Cortex of kidney (tissue), 1 donor: ENCODE measurements at places on chromosomes 7 and 10.

GRCh38 chr10:30751678-30752331 is 122.3 kb upstream of the LYZL2 start:
- no peak for DNase-seq

DNA sequence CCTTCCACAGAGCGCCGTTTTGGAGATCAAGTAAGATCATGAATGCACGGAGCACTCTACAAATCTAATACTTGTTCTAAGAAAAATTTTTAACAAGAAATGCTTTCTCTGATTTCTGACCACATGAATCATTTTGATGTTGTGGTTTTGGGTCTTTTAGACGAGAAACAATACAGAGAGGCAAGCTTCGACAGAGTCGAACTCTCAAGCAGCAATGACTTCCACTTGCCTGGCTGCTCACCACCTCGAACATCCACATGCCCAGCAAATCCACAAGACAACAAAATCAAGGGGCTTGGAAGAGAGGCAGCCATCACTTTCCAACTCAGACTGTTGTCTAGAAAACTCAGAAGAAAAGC is 69.4 kb upstream of the GSDME start:
- DNase-seq: no peak

- no peak for DNase-seq
These were observed 20.8 kb upstream of the RAB18 start for GRCh38 chr10:27482984-27483956.

DNA sequence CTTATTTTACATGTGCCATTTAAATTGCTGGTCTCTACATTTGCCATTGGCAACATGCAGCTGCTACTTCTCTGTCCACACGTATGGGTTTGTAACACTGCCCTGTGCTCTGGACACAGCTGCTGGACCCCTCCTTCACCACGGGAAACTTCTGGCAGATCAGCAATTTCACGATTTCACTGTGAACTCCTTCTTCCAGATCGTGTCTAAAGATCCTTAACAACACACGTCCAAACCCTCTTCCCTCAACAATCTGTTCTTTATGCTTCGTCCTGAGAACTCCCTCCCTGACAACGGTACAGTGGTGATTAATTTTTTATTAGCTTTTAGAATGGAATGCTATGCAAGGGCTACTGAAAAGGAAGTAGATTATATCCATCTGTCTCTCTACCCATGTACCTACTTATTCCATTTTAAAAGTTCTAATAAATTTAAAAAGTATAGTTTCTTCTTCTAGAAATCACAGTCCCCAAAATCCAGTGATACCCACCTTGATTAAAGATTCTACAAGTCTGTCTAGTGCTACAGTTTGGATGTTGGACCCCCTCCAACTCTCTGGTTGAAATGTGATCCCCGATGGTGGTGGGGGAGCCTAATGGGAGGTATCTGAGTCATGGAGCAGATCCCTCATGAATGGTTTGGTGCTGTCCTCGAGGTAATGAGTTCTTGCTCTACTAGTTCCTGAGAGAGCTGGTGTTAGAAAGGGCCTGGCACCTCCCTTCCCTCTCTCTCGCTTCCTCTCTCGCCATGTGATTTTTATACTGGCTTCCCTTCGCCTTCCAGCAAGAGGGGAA is 81.0 kb downstream of the KIAA1549 start:
- no peak for DNase-seq

DNA sequence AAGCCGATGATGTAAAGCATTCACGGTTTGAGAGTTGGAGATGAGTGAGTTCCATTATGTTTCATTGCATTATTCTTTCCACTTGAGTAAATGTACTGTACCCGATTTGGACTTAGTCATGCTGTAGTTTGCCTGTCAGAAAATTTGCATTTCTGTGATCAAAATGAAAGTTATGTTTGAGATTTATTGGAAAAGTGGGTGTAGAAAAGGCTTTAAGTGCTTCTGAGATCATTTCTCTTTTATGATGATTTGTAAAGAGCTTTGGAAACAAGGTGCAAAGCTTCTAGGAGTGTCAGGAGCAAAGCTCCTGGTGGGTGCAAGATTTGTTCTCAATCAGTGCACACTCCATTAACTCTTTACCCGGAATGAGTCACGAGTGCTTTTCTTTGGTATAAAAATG is 204.1 kb upstream of the POM121L12 start:
- DNase-seq: no peak

GRCh38 chr10:79383974-79384606 is 36.8 kb downstream of the PPIF start:
- DNase-seq: no peak

DNA sequence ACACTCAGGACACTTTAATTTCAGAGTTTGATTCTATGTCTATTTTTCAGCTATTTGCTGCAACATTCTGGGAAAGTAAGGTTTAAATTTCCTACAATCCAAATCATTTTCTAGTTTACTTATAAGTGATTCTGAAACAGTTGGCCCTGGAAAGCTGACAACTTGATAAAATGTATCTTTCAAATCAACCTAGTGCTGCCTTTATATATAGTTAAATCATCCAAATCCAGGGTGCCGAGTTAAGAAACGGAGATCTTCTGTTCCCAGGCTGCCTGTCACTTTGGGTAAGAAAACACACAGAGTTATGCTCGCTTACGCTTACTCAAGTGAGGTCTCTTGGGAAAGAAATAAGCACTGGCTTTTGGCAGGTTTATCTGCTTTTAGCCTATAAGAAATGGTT is 175.0 kb downstream of the POU6F2 start:
- no peak for DNase-seq

GRCh38 chr7:8143151-8143874 is 118.7 kb downstream of the ICA1 start:
- no peak for DNase-seq

DNA sequence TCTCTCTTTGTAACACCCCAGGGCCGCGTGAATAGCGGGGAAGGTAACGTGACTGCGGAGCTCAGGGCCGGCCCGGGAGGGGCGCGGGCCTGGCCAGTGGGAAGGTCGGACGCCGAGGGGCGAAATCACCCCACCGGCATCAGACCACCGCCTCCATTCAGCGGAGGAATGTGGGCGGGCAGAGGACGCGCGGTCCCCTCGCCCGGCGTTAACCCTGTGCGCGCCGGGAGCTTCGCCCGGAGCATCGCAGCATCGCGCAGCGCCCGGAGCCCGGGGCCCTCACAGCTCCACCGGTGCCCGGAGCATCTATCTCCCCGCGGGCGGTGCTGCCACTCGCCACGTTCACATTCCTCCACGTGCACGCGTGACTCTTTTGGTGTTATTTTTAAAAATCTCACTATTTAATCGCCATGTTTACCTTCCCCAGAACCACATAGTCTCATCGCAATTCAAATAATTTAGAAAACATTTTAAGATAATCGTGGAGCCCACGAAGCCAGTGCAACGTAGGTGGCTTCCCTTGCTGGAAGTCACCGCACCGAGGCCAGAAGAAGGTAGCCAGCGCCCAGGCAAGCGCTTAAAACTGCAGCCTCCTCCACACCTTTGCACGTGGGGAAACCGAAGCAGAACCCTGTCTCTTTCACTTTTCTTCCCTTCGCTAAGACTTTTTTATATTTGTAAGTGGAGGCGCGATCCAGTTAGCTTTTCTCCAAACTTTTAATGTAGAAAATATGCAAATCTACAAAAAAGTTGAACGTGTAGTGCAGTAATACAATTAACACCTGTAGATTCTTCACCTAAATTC is 21.8 kb downstream of the FGFBP3 start:
- DNase-seq: no peak

DNA sequence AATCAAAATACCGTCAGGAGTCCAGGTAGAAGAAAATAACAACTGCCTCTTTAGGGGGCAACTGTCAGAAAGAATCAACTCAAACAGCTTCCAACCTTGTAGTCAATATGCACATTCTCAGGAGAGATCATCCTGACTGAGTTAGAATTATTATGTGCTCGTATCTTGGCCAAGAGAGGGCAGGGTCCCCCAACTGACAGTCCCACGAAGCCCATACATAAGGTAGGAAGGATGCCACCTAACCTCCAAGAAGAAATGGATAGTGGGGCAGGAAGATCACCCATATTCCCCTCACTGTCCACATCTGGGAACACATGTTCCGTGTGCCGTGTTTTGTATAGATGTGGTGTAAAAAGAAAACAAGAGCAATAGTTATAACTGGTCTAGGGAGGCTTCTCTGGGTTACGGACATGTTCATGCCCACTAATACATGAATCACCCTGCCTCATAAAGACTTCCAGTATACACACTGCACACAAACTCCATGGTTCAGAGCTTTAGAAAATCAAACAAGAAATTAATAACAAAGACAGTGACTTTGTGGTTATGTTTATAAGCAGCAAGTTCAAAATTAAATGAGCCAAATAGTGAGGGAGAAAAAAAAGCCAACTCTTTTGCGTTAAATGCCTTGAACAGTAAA is 295.6 kb downstream of the FGFR2 start:
- DNase-seq: no peak

DNA sequence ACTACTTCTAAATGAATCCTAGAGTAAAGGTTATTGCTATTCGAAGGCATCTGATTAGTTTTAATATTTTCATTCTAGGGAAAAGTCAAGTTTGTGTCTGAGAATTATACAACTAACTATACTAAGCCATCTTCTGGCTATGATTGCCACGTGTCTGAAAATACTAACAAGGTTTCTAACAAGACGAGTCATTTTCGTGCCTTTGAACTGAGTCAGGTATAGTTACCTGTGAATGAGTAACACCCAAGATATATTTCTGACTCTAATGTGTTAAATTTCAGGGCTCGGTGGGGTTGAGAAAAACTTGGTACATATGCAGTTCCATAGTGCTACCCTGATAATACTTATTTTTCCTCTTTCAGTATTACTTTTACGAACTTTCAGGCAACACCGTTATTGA is 35.5 kb downstream of the TASOR2 start:
- DNase-seq: no peak

- no peak for DNase-seq
These were observed 12.2 kb downstream of the ATP6V0E2 start for GRCh38 chr7:149886018-149886415.

DNA sequence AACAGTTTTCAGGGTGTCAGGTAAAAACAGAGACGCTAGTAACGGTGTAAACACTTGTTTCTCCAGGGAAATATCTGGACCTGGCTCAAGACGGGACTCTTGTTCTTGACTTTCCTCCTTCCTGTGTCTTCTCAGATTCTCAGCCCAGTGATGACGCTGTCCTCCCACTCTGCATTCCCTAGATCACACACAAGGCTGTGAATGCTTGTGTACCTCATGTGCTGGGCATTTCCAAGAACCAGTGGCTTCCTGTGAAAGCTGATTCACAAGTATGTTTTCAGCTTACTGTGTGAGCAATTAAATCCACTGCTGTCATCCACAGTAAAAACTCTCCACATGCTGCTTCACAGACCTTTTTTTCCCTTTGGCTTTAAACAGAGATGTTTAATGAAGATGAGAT is 193.8 kb upstream of the DPP6 start:
- DNase-seq: no peak

DNA sequence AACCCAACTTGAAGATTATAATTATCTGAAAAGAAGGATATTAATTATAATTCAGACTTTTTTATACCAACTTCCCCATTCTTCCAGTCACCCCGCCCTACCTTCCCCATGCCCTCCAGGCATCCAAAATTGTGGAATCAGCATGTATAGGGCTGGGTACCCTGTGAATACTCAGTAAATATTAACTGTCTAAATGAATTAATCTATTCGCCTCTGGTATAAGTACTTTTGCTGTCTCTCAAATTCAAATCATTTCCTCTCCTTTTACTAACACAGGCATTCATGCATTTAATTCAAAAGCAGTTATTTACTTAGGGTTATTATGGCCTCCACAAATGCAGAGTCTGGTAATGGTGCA is 26.5 kb upstream of the GOT1 start:
- no peak for DNase-seq

- no peak for DNase-seq
These were observed 71.2 kb downstream of the FANK1 start for GRCh38 chr10:125967533-125967932.

- DNase-seq: no peak
These were observed 483.1 kb downstream of the GALNT17 start for GRCh38 chr7:71615017-71615416.

DNA sequence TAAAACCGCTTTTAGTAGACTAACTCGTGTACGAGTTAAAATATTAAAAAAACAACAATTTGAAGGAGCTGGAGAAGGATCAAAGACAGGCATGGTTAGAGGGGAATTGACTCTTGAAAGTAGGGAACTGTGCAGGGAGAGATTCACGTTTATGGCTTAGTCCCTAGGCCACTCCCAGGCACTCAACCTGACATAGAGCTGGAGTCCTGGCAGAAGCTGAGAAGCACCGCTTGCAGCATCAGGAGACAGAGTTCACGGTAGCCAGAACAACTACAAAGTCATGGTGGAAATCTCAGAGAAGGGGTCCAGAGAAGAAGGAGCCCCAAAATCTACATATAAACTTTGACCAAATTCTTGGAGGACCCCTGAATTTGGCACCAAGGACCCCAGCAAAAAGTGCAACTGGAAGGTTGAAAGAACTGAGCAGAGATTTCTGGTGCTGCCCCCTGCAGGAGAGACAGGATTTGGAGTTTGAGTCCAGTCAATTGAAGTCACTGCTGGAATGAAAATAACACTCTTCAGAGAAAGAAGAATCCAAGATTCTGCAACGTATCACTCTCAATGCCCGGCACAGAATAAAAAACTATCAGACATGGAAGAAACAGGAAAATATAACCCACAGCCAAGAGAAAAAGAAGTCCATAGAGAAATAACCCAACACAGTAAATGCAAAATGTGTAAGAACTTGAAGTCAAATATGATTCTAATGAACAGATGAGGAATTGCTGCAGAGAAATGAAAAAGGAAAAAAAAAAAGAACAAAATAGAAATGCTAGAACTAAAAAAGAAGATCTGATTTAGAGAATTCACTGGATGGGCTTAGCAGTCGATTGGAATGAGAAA is 493.3 kb upstream of the PODXL start:
- no peak for DNase-seq

GRCh38 chr10:520402-520787 is 169.1 kb downstream of the DIP2C start:
- no peak for DNase-seq

DNA sequence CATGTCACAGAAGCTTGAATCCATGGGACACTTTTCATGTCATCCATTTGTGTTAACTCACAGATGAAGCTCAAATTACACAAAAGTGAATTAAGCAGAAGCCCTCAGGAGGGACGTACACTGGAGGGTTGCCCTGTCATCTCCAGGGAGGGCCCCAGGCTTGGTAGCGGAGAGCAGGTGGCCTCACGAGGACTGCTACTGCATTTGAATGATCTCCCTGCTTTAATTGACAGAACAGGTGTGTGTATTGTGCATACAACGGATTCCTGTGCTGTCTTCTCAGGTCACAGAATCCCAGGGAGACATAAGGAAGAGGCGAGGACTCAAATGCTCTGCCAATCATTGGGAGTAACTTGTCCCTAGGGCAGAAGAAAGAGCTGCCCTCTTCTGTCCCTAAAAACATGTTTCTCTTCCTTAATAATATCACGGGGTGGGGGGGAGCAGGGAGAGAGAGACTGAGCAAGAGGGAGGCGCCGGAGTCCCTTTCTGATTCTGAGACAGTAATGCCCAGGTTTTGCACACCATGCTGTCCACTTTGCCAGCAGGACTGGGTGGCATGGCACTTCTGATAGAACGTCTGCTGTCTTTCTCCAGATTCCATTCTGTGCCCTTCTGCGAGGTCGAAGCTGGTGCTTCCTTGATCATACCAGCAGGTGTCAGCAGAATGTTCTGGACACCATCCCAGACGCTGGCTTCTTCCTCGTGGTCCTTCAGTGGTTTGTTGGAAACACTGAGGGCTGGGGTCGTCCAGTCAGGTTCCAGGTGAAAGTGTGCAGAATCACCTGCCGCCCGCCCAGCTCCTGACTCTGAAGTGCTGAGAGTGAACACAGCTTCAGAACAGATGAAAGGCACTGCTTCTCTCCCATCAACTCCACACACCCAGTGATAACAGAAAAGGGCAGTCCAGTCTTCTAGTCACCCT is 26.2 kb upstream of the RASGEF1A start:
- no peak for DNase-seq

GRCh38 chr7:149317986-149318672 is 56.1 kb downstream of the ZNF783 start:
- DNase-seq: no peak
